ENCODE measurements at places on chromosomes 4 and X.
A peak's percentile ranks its signal among the peaks of the same experiment; 100 is the strongest.

- no peak for DNase-seq
Measured at GRCh38 chr4:48720459-48720858, 59.6 kb downstream of the FRYL start.

GRCh38 chr4:53354012-53354722 lies 11.7 kb downstream of the SCFD2 start:
- DNase-seq, result no peak

- DNase-seq, result no peak
Measured at GRCh38 chr4:627347-628125, 2.2 kb downstream of the PDE6B start.

- no peak for DNase-seq
Measured at GRCh38 chrX:48782795-48783194, 3.6 kb upstream of the GATA1 start.

DNA sequence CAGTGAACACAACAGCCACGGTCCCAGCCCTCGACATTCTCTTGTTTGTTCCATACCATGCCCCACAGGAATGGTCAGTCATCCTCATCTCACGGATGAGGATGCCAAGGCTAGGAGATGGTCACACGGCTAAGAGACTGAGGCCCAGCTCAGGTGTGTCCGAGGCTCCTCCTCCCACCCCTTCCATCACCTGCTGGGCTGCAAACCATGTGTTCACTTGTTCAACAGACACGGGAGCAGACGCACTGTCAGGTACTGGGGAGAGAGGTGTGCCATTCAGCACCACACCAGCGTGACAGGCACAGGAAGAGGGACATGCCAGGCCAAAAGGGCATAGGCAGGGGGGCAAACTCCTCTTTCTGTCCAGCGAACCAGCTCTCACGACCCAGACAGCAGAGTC lies 45.9 kb downstream of the ABLIM2 start:
- no peak for DNase-seq

DNA sequence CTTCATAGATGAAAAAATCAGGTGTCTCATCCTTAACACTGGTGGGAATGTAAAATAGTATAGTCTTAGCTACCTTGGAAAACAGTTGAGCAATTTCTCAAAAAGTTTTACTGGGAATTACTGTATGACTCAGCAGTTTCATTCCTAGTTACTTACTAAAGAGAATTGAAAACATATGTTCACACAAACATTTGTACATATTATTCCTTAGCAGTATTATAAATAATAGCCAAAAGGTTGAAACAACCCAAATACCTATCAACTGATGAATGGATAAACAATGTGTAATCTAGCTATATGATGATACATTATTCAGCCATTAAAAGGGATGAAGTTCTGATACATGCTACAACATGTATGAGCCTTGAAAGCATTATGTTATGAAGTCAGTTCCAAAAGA lies 41.7 kb downstream of the RBM46 start:
- no peak for DNase-seq

DNA sequence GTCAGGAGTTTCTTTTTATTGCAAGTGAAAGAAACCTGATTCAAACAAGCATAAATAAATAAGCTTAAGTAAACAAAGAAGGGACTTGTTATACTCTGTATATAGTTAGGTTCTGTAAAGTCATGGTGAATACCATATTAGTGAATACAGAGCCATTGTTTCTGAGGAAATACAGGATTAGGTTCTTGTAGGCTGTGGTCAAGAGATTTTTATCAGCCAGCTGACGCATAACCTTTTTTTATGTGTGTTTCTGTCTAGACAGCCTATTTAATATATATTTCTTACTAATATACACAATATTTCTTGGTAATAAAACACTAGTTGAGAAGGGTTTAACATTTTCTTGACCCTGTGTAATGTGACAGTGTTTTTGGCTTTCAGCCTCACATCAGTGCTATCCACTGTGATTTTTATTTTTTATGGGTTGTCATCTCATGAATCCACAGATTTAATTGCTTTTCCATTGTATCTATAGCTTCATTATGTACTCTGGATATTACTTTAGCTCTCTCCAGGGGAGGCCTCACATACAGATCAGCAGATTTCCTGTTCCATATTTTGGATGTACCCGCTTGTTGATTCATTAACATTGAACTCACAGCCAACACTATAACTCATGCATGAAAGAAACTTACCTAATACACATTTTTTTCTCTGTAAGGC lies 8.0 kb downstream of the HERC3 start:
- no peak for DNase-seq

DNA sequence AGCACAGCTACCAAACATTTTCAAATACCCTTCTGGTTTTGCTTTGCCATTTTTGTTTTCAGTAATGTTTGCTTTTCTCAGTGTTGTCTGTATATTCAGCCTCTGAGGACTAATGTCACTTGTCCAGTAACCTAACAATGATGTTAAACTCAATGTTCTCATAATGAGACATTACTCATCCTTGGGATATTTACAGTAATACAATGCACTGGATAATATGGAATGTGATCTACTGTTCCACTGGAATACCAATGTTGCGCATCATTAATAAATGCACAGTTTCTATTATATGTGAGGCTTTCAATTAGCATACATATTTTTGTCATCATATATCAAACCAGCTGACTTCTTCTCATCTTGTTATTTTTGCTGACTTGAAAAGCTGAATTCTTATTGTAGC lies 259.1 kb downstream of the SH2D1A start:
- DNase-seq, result no peak

DNA sequence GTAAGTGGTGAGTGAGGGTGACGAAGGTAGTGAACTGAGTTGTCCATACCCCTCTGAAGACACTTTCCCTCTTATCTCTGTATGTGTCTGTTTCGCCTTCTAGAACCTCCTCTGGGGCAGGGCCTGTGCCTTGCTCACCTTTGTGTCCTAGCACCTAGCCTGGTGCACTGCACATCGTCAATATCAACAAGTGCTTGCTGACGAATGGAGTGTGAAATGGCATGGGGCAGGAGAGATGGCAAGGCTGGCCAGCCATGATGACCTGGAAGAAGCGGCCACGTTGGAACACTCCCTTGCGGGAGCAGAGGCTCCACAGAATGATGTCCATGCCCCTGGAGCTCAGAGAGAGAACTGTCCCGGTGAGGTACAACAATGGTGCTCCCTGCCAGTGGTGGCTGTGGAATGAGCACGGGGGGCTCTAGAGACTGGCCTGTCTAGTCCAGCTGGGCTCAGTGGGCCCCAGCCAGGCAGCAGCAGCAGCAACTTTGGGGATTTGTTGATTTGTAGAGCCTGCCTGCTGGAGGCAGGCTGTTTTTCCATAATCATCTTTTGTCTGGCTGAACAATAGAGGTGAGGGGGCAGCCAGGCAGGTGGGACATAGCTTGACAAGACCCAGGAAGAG lies 112.2 kb upstream of the PJA1 start:
- no peak for DNase-seq

GRCh38 chr4:153249199-153250041 lies 45.2 kb downstream of the TRIM2 start:
- peak; percentile 74 for DNase-seq

DNA sequence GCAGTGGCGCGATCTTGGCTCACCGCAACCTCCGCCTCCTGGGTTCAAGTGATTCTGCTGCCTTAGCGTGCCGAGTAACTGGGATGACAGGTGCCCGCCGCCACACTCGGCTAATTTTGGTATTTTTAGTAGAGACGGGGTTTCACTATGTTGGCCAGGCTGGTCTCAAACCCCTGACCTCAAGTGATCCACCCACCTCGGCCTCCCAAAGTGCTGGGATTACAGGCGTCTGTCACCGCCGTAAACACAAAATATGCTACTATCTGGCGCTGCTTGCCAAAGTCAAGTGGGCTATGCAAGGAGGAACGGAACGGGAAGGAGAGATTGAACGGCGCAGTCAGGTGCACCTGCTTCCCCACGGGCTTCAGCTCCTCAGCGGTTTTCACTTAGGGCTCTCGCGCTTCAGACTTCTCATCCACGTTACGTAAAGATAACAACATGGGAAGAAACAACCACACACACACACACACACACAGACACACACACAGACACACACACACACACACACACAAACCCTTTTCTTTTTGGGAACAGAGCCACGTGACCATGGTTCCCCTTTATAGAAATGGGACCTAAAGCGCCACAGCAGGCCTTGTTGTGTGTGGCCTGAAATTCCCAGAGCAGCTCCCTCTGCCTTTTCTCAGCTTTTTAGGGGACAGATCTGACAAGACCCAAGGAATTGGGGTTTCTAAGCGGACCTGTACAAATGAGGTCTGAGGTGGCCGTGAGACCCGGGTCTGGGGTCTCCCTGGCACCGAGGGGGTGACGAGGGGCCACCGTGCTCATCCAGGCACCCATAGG lies 1.5 kb downstream of the P2RY8 start:
- DNase-seq, result no peak

- no peak for DNase-seq
Measured at GRCh38 chrX:133783274-133783673, 202.1 kb downstream of the GPC3 start.

GRCh38 chrX:567891-568290 lies 62.7 kb upstream of the SHOX start:
- DNase-seq, result no peak

DNA sequence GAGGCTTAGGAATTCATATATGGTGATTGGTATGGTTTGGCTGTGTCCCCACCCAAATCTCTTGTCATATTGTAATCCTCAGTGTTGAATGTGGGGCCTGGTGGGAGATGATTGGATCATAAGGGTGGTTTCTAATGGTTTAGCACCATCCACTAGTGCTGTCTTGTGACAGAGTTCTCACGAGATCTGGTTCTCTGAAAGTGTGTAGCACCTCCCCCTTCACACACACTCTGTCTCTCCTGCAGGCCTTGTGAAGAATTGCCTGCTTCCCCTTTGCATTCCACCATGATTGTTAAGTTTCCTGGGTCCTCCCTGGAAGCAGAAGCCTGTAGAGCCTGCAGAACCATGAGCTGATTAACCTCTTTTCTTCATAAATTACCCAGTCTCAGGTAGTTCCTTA lies 135.8 kb upstream of the FAT1 start:
- DNase-seq, result no peak

GRCh38 chrX:19617550-19617949 lies 102.2 kb upstream of the MAP3K15 start:
- no peak for DNase-seq

GRCh38 chr4:61301271-61301670 lies 101.1 kb downstream of the ADGRL3 start:
- no peak for DNase-seq

- DNase-seq, result no peak
Measured at GRCh38 chr4:185847352-185848097, 35.5 kb upstream of the SORBS2 start.

DNA sequence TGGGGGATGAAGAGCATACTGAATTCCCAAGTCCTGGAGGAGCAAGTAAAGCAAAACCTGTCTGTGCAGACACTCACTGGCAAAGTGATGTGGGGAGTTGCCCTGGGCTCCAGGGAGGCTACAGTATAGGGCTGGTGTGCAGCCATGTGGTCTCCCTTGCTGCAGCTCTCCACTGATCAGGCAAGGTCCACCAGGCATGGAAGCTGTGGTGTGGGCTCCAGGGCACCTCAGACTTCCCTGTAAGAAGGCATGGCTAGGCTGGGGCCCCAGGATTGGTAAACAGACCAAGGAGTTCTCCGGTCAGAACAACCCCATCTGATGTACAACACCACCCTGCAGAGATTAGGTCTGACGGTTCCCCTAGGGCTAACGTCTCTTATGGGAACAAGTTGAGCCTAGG lies 241.9 kb upstream of the NDST4 start:
- DNase-seq, result no peak

- peak; percentile 62 for DNase-seq
Measured at GRCh38 chr4:2243681-2244380, 1.9 kb upstream of the HAUS3 start.

- DNase-seq, result no peak
Measured at GRCh38 chr4:879729-880077, 52.4 kb downstream of the GAK start.

Measured in ovary (tissue), 10 donors.